ENCODE measurements at places on chromosomes 2 and 18. TPM values are rescaled to one million over a fixed set of nuclear protein-coding genes. Genes with fewer than 3 reads are reported as not detected.

The ARHGEF33 gene
- 0.89 TPM for total RNA-seq

The BUB1 gene
- total RNA-seq = 65.0 TPM

The MAPK4 gene
- total RNA-seq = not detected

The FEV gene
- not detected for total RNA-seq

The COL4A4 gene
- total RNA-seq = not detected

The MRO gene
- not detected for total RNA-seq

The IMMT gene
- 153 TPM for total RNA-seq

The FBLN7 gene
- total RNA-seq = 3.7 TPM

The SPATA3 gene
- 0.21 TPM for total RNA-seq

The SPP2 gene
- not detected for total RNA-seq

The ATP6V1B1 gene
- total RNA-seq = not detected

The NUP35 gene
- total RNA-seq = 45.5 TPM

The CFC1B gene
- not detected for total RNA-seq

The EPHA4 gene
- total RNA-seq = 2.0 TPM

The DTNA gene
- total RNA-seq = not detected

The TTC21B gene
- total RNA-seq = 18.6 TPM

The PDE1A gene
- total RNA-seq = not detected

The GKN1 gene
- not detected for total RNA-seq

The SLC9A4 gene
- total RNA-seq = not detected

The KCNG3 gene
- total RNA-seq = 0.13 TPM

The SCN7A gene
- total RNA-seq = not detected

The SERPINB8 gene
- 16.8 TPM for total RNA-seq

The LRP1B gene
- not detected for total RNA-seq

The LAMA1 gene
- total RNA-seq = not detected

The EGR4 gene
- 0.25 TPM for total RNA-seq

The SLC14A1 gene
- total RNA-seq = 4.1 TPM

The GPBAR1 gene
- 0.38 TPM for total RNA-seq

The ARHGAP15 gene
- total RNA-seq = 36.4 TPM

The RGPD6 gene
- 10.8 TPM for total RNA-seq

The MOGAT1 gene
- not detected for total RNA-seq

The FAP gene
- not detected for total RNA-seq

The MOCOS gene
- 0.29 TPM for total RNA-seq

The UGT1A3 gene
- not detected for total RNA-seq
